Fibroblast of skin of left quadriceps (primary cell): ENCODE measurements at places on chromosomes 7 and 10.

- no peak for DNase-seq
Measured at GRCh38 chr10:117257721-117258120, 16.8 kb downstream of the SLC18A2 start.

GRCh38 chr7:18505870-18506460 is 10.4 kb downstream of the HDAC9 start:
- no peak for DNase-seq

DNA sequence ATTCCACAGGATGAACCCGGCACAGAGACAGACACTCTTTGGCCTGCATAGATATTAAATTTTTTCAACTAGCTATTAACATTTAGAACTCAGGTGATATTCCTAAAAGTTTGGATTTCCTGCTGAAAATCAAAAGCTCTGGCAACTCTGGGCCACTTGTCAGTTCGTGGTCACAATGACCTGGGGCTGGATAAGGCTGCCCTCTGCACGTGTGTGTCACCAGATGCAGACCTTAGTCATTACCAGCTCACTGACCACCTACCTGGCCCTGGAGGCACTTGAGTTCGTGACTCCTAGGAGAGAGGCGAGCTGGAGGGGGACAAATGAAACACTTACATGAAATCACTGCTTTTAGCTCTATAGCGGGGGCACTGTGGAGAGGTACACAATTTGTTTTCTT is 126.5 kb downstream of the HIPK2 start:
- DNase-seq: no peak

- DNase-seq: no peak
Measured at GRCh38 chr10:75018686-75019307, 92.7 kb upstream of the SAMD8 start.

DNA sequence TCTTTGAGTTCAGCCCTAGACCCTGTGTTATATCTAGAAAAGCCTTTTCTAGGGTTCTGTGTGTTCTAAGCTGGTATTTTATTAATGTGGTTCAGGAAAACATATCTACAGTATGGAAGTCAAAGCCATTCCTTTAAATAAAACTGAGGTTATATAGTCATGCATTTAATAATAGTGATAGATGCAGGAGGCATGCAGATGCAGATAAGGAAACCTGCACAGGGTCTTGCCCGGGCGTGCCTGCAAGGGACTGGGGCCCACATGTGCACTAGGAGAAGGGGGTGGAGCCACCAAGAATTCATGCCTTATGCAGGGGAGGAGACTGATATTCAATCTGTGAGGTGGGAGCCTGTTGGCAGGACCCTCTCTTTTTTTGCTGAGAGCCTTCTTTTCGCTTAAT is 171.5 kb downstream of the PRPF18 start:
- no peak for DNase-seq

GRCh38 chr7:46383605-46384004 is 462.5 kb upstream of the IGFBP3 start:
- DNase-seq: no peak

DNA sequence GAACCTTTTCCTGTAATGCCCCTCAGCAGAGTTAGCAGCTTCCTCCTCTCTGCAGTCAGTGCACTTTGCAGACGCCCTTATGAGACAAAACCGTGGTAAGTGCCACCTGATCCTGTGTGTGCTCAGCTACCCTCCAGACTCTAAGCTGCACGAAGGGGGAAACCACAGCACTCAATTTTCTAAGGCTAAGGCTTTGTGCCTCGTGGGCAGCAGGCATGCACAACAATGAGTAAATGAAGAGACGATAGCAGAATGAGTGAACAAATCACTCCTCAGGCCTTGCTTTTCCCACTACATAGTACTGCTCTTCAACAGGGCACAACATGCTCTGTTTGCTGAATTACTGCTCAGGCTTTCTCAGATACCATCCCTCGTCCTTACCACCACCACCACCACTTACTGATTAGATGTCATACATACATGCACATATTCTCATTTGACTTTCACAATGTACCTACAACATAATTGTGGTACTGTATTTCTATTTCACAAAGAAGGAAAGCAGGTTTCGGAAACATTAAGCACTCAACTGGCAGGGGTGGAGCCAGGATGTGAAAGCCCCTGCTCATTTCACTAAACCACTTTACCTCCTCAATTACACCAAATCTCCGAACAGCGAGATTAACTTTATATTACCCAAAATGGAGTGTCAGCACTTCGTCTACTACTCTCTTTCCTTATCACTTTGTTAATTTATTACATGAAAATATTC is 85.4 kb downstream of the ICA1 start:
- DNase-seq: no peak

GRCh38 chr7:65247491-65247890 is 126.2 kb upstream of the ZNF92 start:
- DNase-seq: no peak

- DNase-seq: no peak
Measured at GRCh38 chr10:8520382-8520781, 465.9 kb downstream of the GATA3 start.

DNA sequence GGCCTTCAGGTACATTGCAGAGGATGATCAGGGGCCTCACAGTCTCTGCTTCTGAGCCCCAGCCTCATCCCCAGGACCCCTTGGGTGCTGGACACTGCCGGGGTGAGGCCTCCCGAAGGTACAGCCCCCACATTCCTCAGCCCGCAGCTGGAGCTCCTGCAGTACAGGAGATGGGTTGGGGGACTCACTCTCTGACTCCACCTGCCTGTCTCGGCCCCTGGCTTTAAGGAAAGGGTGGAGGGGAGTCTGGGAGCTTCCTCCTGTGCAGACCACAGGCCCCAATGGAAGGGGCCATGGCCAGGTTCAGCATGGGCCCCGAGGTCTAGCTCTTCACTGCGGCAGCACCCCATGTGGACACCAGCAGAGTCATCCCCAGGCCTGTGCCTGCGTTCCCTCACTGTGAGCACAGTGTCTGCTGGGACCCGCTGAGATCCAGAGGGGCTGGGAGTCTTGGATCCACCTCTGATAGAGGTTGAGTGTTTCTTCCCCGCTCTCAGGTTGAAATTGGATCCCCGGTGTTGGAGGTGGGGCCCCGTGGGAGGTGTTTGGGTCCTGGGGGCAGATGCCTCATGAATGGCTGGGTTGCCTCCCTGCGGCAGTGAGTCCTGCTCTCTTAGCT is 99.9 kb downstream of the PRKAG2 start:
- DNase-seq: no peak

GRCh38 chr7:142899661-142900060 is 14.1 kb upstream of the TRPV6 start:
- DNase-seq: no peak

GRCh38 chr7:70392256-70392876 is 739.6 kb upstream of the GALNT17 start:
- no peak for DNase-seq

- no peak for DNase-seq
Measured at GRCh38 chr10:17171141-17171641, 30.3 kb downstream of the TRDMT1 start.

DNA sequence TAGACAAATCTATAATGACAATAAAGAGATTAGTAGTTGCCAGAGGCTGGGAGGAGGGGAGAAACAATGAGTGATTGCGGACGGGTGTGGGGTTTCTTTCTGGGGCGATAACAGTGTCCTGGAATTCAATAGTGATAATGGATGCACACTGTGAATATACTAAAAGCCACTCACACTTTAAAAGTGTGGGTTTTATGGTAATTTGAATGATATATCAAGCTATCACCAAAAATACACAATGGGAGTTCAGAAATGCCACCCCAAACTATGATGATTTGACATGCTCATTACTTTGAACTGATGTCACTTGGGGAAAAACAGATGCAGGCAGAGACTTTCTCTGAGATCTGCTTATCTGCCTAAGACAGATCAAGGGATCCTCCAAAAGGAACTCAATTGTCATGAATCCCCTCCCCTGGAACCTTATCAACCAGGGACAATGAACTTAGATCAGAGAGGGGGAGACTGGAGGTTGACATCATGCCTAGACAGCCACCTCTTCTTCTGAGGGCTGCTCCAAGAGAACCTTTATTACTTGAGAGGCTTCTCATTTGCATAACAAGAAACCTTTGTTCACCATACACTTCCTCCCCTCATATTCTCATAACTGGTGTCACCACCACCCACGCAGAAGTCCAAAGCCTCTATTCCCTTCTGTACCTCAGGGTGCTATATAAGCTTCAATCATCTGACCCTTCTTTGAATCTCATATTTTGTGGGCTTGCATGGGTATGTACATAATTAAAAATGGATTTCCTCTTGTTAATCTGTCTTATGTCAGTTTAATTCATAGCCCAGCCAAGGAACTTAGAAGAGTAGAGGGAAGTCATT is 14.8 kb upstream of the ZC3HAV1 start:
- DNase-seq: no peak

DNA sequence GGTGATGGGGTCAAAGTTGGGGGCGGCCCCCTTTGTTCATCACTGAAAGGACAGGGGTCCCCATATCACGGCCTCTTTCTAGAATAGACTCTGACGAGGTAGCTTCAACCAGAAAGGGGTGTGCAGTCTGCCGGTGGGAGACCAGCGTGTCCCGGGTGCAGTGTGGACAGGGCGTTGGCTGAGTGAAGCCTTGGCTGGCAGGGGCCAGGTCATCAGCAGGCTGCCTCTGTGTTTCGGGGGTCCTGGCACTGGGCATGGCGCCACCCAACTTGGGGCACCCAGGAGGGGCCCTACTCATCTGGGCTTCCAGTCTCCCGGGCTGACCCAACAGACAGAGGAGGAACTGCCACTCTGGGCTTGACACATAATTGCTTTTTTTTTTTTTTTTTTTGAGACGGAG is 3.5 kb upstream of the AMZ1 start:
- no peak for DNase-seq

DNA sequence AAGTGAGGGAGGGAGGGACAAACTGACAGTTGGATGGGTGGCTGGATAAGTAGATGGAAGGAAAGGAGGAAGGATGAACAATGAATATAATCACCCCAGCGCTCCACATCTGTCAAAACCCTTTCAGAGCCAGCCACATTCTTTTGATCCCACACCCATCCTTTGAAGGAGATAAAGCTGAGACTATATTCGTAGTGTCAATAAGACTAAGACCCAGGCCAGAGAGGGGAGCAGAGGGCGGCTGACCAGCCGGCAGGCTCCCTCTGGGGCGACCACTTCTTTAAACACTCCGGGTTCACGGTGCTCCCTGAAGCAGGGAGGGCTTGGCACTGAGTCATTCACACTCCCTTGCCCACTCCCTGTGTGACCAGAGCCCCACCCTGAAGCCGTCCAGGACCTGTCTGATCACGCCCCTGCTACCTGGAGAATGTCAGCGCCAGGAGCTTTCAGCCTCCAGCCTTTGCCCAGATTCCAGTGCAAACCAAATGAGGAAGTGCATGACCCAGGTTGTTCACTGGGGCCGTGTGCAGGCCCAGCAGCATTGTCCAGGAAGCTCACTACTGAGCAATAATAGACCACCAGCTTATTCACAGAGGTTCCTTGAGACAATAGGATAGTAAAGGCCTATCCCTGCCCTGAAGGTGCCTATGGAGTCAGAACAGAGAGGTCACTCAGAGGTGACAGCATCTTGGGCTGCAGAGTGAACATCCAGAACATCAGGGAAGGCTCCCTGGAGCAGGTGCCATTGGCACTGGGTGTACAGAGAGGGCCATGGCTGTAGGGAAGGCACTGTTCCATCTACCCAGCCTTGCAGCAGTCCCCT is 34.4 kb downstream of the UNC5B start:
- DNase-seq: no peak

DNA sequence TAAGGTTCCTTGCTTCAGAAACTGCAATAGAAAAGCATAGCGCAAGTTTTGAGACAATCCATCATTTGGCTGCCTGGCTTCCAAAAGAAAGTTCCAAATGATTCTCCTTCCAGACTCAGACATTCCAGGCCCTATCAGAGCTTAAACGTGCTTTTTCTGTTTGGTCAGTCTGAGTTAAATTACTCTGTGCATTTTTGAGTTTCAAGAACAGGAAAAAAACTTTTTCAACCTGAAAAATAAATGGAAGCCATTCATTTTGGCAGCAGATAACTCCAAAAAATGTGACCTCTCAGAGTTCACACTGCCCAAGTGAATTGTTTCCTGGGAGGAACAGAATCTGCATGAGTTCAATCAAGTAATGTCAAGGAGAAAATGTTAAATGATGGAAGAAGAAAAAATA is 354.2 kb downstream of the CXCL12 start:
- no peak for DNase-seq

DNA sequence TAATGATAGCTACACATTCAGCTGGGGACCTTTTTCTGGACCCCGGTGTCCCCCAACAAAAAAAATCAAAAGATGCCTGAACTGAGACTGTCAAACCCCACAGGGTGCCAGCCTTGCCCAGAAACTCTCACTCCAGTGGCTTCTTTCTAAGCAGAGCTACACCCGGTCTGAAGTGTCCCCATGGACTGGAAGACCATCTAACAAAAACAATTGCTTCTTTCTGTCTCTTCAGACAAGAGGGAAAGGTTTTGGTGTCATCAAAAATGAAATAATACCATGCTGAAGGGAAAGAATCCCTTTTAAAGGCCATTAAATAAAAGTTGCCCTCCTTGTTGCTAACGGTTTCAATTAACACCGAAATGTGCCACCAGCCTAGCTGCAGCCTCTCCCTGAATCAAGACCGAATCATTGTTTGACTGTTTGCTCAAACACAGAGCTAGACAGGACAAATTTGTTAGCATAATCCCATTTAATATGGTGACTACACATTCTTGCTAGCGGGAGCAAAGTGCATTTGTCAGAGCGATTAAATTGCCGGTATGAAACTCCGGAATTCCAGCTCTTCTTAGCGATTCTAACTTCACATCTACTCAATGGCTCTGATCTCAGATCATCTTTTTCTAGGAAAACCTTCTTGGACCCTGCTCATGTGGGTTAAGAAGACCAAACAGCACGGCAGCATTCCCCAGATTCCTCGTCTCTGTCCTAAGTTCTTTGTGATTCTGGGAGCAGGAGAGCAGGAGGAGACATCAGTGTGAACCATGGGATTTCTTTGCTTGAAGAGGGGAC is 397.5 kb upstream of the PRKCQ start:
- no peak for DNase-seq

GRCh38 chr10:14409247-14409646 is 78.5 kb upstream of the FRMD4A start:
- DNase-seq: no peak

DNA sequence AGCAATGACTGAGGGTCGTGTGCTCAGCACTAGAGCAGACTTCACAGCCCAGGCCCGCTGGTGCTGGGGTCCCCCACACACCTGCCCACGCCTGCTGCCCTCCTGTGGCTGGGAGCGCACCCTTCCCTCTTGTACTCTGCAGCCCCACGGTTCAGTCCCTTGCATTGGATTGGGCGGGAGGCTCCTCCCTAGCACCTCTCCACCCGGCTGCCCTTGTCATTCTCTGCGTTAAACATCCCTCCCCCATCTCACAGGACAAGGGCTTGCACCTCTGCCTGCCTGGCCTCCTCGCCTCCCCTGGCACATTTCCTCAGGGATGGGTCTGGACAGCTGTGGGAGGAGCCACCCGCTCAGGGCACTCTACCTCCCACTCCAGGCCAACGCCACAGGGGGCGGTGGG is 68.6 kb downstream of the ALOX5 start:
- no peak for DNase-seq

DNA sequence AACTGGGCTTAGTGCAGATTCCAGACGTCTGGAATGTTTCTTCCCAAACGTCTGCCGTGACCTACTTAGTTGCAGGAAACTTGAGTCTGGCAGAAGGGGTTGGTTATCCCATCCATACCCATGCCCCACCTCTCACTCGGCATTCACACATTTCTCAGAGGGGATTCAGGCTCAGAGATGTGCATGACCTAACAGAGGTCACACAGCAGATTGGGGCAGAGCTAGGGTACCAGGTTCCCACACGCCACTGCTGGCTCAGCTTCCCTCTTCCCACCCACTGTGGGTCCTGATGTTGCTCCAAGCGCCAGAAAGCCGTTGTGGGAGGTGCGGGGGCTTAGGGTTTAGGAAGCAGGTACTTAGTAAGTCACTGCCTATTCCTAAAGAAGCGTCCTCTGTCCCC is 3.0 kb downstream of the UCMA start:
- no peak for DNase-seq
